ENCODE measurements at places on chromosomes 3 and 15. TPM values are rescaled to one million over a fixed set of nuclear protein-coding genes. Genes with fewer than 3 reads are reported as not detected.

KNG1 gene
- not detected for total RNA-seq

STAC gene
- total RNA-seq = 22.1 TPM

CGNL1 gene
- total RNA-seq = 6.9 TPM

CHRM5 gene
- total RNA-seq = 0.05 TPM

SEMA6D gene
- total RNA-seq = 7.1 TPM

SLC12A1 gene
- total RNA-seq = 0.17 TPM

CNTN4 gene
- 1.0 TPM for total RNA-seq

BOC gene
- 0.52 TPM for total RNA-seq

FHIT gene
- total RNA-seq = 1.4 TPM

IVD gene
- 68.8 TPM for total RNA-seq

SPESP1 gene
- total RNA-seq = 0.75 TPM

ZBED2 gene
- 13.5 TPM for total RNA-seq

SPTSSB gene
- total RNA-seq = not detected

Measured in renal cortical epithelial cell (primary cell).